ENCODE measurements at places on chromosomes 16 and 17. TPM values are rescaled to one million over a fixed set of nuclear protein-coding genes. Genes with fewer than 3 reads are reported as not detected.

DNA sequence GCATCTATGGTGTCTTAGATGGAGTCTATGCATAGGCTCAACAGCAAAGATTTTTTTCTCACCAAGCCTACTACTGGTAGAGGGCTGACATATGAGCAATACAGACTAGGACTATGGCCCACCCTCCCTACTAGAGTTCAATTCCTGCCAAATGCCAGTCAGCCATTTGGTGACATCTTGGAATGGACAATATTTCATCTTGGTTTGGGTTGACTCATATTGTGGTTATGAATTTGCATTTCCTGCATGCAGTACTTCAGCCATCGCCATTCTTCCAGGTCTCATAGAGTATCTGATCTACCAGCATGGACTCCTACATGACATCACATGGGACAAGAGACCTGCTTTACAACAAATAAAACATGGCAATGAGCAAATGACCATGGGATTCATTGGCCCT, 778.1 kb upstream of the SOX9 start:
- no peak for DNase-seq

- no peak for DNase-seq
Observed at GRCh38 chr17:59812139-59812538, 80.6 kb downstream of the TUBD1 start.

DNA sequence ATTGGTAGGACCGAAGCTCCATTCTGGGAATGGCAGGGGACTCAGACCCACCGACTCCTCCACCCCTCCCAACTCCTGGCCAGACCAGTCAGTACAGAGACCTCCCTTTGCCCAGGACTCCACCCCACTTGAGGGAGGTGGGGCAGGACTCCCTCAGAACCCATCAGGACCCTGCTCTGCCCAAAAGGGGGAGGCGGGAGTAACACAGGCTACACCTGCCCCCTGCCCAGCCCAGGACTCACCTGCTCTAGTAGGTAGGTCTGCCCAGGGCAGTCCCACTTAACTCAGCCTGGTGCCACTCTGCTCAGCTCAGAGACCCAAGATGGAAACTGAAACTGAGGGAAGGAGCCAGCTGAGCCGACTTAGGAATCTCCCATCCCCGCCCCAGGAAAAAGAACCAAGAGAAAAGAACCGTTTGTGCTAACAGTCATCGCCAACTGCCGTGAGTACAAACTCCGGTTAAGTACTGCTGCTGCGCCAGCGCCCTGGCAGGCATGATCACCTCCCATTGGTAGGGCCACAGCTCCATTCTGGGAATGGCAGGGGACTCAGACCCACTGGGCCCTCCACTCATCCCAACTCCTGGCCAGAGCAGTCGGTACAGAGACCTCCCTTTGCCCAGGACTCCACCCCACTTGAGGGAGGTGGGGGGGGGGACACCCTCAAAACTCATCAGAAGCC, 503 bp downstream of the DHX58 start:
- DNase-seq = peak; percentile 88

GRCh38 chr17:16875662-16876061, 96.3 kb downstream of the TNFRSF13B start:
- no peak for DNase-seq

DNA sequence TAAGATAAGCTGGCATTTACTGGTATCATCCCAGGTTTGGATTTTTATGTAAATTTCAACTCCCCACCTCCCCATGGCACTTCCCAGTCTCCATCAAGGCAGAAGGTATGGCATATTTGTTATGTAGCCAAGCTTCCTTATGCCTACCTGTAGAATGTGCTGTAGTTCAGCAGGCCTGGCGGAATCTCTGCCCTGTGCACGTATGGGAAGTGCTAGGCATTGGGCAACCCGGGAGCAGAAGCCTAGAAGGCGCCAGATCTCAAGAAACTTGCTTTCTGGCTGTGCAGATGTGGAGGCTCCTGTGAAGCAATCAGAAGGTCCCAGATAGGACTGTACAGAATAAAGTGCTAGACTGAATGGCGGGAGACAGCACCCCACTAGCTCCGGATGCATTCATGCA, 64.7 kb downstream of the SNX20 start:
- DNase-seq = no peak

GRCh38 chr17:80290156-80290555, 29.5 kb downstream of the RNF213 start:
- DNase-seq = no peak

DNA sequence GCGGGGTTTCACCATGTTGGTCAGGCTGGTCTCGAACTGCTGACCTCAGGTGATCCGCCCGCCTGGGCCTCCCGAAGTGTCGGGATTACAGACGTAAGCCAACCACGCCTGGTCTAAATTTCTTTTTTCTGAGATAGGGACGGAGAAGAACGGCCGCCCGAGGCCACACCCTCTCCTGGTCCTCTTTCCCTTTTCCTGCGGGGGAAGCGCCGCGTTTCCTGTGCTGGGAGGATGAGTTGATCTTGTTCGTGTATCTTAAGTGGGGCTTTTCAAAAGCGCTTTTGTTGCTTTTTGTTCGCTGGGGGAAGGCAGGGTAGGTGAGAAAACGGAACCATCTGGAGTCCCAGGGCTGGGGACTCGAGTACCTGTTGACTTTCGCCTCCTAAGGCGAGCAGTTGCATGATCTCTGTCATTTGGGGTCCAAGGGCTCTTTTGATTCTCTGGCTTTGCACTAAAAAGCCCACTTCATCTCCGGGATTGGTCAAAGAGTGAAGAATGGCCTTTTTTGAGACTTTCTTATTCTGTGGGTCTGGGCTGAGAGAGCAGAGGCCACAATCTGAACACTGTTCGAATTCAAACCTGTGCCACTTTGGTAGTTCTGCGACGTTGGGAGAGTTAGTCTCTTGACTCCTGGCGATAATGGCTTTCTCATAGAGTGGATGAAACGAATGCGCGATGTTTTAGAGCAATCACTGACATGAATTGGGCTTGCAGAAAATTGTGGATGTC, 1.3 kb downstream of the FUS start:
- DNase-seq = peak; percentile 78

GRCh38 chr16:29909391-29909790, 9.1 kb downstream of the ASPHD1 start:
- DNase-seq = peak; percentile 52

- DNase-seq = no peak
Observed at GRCh38 chr16:988471-989353, 7.1 kb downstream of the SOX8 start.

- peak; percentile 1 for DNase-seq
Observed at GRCh38 chr16:61926766-61927165, 109.5 kb downstream of the CDH8 start.

- DNase-seq = peak; percentile 52
Observed at GRCh38 chr16:78503602-78504001, 404.1 kb downstream of the WWOX start.

DNA sequence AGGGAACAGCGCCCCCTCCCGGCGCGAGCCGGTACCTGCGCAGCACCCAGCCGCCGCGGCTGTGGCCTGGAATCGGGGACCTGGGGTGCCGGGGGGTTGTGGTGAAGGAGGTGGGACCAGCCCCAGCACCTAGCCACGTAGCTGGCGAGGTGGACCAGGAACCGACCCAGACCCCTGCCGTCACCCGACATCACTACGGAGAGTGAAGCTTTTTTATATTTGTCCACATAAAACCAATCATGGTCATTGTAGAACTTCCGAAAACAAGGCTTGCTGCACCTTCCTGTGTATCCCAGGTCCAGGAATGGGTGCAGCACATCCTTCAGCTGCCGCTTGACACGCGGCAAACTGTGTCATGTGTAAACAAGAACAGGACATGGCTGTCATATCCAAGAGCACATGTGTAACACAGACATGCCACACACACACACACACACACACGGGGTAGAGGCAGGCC, 1.3 kb downstream of the HBQ1 start:
- DNase-seq = peak; percentile 37

- peak; percentile 56 for DNase-seq
Observed at GRCh38 chr16:56193951-56194726, 2.9 kb downstream of the GNAO1 start.

DNA sequence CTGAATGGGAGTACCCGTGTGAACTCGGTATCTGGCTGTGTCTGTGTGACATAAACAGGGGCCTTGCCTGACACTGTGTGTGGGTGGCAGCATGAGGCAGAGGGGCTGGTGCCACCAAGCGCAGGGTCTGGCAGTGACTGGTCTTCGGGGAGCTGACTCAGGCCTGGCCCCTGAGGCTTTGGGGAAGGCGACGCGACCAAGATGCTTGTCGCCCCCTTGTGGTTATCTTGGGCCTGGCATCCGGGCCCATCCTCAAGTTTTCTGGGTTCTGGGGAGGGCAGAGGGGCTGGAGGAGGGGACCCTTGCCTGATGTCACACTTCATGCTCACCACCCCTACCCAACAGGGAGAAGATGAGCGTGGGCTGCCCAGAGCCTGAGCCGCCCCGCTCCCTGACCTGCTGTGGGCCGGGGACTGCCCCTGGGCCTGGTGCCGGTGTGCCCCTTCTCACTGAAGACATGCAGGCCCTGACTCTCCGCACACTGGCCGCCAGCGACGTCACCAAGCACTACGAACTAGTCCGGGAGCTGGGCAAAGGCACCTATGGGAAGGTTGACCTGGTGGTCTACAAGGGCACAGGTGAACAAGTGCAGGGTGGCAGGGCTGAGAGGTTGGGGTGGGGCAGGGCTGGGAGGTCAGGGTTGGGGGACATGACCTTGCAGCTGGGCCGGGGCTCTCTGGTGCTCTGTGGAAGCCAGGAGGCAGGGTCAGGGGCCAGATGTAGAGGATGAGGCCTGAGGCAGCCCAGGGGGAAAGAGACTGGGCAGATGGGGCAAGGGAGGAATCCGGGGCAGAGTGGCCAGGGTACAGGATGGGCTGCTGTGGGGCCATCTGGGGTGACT, 24.9 kb downstream of the SBK1 start:
- peak; percentile 72 for DNase-seq

- DNase-seq = no peak
Observed at GRCh38 chr16:69115837-69116236, 10.4 kb downstream of the HAS3 start.

DNA sequence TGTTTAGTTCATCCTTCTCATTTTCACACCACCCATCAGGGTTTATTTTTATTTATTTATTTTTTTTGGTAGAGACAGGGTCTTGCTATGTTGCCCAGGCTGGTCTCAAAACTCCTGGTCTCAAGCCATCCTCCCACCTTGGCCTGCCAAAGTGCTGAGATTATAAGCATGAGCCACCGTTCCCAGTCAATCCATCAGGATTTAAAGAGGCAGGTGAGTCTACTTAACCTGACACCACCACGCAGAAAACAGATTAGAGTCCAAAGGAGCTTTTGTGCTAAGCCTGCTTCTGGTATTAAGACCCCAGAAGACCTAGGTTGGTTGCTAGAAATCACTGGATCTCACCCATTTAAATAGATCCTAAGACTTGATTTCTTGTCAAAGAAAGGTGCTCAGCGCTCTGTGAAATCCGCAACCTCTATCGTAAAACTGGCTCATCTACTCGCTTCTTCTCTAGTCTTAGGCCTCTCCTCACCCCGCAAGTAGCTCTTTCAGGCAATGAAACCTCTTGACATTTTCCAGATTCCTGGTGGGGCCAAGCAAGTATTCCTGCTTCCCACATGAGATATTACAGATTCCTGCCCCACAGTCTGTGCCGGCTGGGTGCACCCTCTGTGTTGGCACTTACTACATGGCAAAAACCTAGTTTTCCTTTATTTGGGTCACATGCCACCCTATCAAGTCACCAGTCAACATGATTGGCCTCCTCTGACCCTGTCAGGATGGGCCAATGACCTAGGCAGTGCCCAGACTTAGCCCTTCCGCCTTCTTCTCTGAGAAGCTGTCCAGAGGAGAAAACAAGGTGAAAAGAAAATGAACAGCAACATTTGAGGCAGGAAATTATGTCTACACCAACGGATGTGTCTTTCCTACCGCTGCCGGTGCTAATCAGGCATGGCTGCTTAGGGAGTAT, 9.0 kb downstream of the PITPNA start:
- DNase-seq = no peak

DNA sequence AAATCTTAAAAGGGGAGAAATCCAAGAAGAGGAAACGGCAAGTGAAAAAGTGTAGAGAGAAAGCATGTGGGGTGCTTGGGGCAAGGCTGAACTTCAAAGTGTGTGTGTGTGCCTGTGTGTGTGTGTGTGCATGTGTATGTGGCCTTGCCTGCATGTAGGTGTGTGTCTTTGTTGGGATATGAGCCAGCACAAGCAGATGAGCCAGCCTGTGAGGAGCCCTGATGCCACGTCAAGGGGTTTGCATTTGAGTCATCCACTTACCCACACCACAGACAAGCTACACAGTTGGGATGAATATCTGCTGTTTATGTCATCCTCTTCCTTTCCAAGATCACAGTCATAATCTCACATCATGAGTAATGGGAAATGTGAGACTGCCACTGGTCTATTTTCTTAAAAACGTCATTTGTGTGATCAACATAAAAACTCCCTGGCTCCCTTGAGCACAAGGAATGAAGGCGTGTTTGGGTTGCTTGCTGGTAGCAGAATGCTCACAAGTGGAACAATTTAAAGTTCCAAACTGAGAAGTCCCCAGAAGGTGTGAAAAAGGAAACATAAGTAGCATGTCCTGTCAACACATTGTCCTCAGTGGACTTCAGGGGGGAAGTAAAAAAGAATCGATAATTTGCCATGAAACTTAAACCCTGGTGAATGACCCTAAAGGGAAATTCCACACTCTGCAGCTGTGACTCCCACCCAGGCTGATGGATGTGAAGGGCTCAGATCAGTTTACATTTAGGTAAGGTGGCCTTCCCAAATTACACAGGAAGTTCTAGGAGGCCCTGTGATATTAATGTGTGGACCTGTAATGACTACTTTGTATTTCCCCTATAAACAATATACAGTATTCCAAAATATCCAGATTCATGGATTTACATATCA, 14.7 kb downstream of the KCTD19 start:
- DNase-seq = peak; percentile 99

DNA sequence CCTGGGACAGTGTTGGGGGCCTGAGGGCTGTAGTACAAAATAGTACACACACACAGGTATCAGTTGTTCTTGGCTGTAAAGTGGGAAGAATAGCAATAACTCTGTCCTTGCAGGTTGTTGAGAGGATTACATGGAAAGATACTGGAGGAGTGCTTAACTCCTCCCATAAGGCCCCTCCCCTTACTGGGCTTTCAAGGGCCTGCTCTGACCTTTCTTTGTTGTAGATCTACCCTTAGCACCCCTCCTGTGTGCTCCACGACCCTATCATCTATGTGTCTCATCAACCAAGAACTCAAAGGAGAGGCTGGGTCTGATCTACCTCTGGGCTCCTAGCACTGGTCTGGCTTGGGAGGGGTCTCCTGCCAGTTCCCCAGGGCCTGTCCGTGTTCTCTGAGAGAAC, 8.3 kb upstream of the EDC4 start:
- no peak for DNase-seq

The OR4D1 gene
- not detected for total RNA-seq

The SCNN1B gene
- not detected for total RNA-seq

The TNFRSF13B gene
- not detected for total RNA-seq

The TEKT1 gene
- total RNA-seq = not detected

The CYBA gene
- total RNA-seq = 332 TPM

The CDT1 gene
- total RNA-seq = 14.2 TPM

The PRSS53 gene
- total RNA-seq = 10.5 TPM

The MT1E gene
- total RNA-seq = 178 TPM

The KRT24 gene
- total RNA-seq = not detected

The SEZ6 gene
- not detected for total RNA-seq

The TMEM238L gene
- not detected for total RNA-seq
